Activated CD8-positive, alpha-beta T cell treated with anti-CD3 and anti-CD28 coated beads, Interleukin-2, amount 10 ng/mL, durations not matched to agents 7 days and 5 days (primary cell): ENCODE measurements at places on chromosomes 11 and 22. TPM values are rescaled to one million over a fixed set of nuclear protein-coding genes. Genes with fewer than 3 reads are reported as not detected.

The HBB gene
- not detected for total RNA-seq

The ABCG4 gene
- not detected for total RNA-seq

DNA sequence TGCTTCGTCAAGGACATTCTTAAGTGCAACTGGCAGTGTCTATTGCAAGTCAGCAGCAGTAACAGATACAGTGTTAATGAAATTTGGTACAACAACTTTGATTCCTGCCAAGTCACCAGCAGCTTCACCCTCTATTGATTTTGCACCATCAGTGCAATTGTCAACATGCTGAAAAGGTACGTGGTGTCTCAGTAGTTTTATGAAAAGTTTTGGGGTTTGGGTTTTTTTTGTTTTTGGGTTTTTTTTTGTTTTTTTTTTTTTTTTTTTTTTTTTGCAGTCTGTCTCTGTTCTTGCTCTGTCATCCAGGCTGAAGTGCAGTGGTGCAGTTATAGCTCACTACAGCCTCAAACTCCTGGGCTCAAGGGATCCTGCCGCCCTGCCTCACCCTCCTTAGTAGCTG is 19.1 kb upstream of the GRIK4 start:
- H3K4me1 ChIP-seq = no peaks in the 10 kb centered on the region
- H3K36me3 ChIP-seq = no peaks in the 10 kb centered on the region
- peaks cover 9% of the 10 kb centered on the region for H3K27me3 ChIP-seq
- no peak for DNase-seq
- H3K27ac ChIP-seq = no peak overlapping the region

DNA sequence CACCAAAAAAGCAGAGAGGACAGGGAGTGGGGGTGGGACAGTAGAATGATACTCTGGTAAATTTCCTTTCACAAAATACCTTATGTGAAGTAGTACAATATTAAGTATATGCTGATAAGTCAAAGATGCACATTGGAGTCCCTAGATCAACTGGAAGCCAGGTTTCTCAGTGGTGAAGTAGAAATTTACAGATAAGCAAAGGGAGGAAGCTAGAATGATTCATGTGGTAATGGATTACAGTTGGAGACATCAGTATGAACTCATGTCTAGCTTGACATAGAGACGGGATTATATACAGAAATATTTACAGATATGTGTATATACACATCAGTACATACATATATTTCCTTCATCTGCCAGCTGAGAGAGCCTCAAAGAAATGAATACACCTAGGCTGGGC is 21.5 kb downstream of the PLEKHB1 start:
- H3K27me3 ChIP-seq = no peaks in the 10 kb centered on the region
- no peaks in the 10 kb centered on the region for H3K36me3 ChIP-seq
- no peaks in the 10 kb centered on the region for H3K4me1 ChIP-seq
- no peak for DNase-seq
- H3K27ac ChIP-seq = no peak overlapping the region

DNA sequence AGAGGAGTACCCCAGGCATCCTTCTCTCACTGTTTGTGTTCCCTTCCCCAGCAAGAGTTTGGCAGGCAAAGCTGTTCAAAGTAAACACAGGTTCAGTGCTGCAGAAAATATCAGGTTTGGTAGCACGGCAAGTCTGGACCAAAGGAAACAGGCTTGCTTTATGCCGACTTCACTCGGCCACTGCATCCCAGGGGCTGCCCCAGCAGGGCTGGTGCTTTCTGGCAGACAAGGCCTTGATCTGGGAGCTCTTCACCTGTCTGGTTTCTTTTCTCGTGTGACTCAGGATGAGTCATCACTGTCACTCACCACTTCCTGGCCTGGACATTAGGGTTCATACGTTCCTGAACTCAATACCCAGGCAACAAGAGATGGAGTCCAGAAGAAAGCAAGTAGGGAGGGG is 52.6 kb upstream of the NAV2 start:
- peak; percentile 26 for DNase-seq
- no peak overlapping the region for H3K4me3 ChIP-seq
- H3K36me3 ChIP-seq = no peaks in the 10 kb centered on the region
- H3K27ac ChIP-seq = no peak overlapping the region

DNA sequence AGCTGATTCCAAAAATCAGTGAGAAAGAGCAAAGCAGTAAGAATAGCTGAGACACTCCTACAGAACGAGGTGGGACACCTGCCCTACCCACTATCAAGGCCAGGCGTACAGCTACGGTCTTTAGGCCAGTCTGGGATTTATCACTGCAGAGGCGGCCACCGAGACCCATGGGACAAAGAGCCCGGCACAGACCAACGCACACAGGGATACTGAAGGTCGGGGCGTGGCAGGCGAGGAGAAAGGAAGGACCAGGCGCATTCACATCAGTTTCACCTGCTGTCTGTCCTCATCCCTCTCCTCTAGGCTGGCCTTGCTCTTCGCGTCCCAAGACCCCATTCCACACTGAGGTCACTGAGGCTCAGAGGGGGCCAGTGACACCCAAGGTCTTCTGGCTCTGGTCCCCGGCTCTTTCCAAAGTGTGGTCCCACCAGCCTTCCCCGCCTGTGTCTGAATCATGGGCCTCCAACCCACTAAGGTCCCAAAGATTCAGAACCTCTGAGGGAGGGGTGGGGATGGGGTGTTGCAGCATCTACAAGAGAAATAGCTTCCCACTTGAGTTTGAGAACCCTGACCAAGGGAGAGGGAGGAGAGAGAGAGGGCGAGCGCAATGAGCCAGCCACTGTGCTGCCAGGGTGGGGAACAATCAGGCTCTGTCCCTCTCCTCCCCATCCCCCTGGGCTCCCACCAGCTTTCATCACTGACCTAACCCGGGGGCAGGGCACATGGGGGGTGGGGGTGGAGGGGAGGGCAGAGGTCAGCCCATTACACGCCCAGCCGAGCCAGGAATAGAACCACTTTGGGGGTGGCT is 7.2 kb upstream of the PICK1 start:
- DNase-seq = no peak
- H3K4me3 ChIP-seq = no peak overlapping the region
- peaks cover 9% of the 10 kb centered on the region for H3K27me3 ChIP-seq
- peaks cover 6% of the 10 kb centered on the region for H3K4me1 ChIP-seq

DNA sequence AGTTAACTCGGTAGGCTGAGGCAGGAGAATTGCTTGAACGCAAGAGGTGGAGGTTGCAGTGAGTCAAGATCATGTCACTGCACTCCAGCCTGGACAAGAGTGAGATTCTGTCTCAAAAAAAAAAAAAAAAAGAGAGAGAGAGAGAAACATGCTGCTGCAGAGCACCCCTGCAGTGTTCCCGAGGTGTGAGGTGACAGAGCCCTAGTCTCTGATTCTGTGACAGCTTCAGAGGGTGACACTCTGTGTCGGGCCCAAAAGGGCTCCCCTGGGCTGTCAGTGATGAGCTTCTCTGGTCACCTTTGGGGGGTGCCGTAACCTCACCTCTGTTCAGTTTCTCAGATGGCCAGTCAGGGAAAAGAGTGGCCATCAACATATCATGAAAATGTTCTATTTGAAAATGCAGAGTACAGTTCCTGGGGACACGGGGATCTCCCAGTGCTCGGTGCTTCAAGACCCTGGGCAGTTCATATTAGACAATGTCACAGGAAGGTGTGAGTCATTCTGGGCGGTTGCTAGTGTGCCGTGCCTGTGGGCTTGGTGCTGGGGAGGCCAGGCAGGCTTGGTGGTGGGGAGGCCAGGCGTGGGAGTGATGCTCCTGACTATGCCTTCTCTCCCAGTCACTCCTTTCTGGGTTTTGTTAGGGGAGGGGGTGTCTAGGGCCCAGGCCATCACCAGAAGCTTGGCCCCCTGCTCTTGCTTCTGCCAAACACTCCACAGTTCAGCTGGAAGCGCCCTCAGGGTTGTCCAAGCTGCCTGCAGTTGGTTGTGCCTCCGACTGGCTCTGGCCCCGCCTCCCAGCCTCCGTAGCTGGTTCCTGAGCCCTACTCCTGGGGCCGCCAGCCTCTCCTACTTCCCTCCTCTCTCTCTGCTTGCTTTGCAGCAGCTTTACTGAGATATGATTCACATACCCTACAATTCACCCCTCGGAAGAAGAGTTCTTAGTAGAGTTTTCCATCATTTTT is 52.5 kb upstream of the CLDN5 start:
- H3K36me3 ChIP-seq = no peaks in the 10 kb centered on the region
- peaks cover 43% of the 10 kb centered on the region for H3K4me1 ChIP-seq
- H3K27ac ChIP-seq = peak overlapping the region; percentile 74

DNA sequence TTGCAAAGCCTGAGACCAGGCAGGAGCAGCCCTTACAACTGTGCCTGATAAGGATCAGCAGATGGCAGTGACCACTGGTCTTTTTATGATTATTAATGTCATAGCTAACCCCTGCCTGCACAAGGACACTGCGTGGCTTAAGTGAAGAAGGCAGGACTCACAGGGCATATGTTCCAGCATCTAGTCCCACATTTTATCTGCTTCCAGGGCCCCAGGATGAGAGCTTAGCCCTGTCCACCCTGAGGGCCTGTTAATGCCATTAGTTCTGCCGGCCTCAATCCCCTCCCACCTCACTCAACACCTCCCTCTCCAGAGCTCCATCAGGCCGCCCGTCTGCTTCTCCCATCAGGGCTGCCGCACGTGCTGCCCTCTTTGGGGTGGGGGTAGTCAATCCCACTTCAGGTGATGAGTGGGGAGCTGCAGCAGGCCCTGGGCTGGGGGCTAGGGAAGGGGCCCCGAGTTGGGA is 33.1 kb upstream of the TSPAN18 start:
- no peak for DNase-seq
- H3K4me3 ChIP-seq = no peak overlapping the region
- peaks cover 5% of the 10 kb centered on the region for H3K27me3 ChIP-seq
- peaks cover 8% of the 10 kb centered on the region for H3K4me1 ChIP-seq

GRCh38 chr11:1767399-1768140 is 3.8 kb upstream of the CTSD start:
- DNase-seq = no peak
- no peaks in the 10 kb centered on the region for H3K36me3 ChIP-seq
- H3K4me3 ChIP-seq = no peak overlapping the region
- peaks cover 10% of the 10 kb centered on the region for H3K27me3 ChIP-seq
